Activated CD4-positive, alpha-beta memory T cell treated with anti-CD3 and anti-CD28 coated beads, Interleukin-2, amount 10 ng/mL, durations not matched to agents 7 days and 5 days (primary cell): ENCODE measurements at places on chromosomes 4 and X. TPM values are rescaled to one million over a fixed set of nuclear protein-coding genes. Genes with fewer than 3 reads are reported as not detected.

Gene NUP62CL
- 2.3 TPM for total RNA-seq

DNA sequence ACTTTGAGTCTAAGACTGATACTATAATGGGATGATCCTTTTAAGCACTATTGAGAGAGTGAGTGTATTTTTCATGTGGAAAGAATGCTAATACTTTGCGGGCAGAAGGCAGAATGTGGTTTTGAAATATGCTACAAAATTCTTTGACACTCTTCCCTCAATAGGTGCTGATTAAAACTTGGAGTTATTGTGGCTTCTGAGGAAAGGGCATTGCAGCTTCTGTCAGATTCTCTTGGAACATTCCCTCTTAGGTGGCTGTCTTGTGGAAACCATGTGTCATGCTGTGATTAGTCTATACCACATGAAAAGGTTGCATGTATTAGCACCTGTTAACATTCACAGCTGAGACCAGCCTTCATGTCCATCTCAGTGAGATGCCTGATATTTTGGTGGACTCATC lies 547.0 kb downstream of the STIM2 start:
- H3K36me3 ChIP-seq, result no peaks in the 10 kb centered on the region
- DNase-seq, result no peak
- no peaks in the 10 kb centered on the region for H3K4me1 ChIP-seq
- no peaks in the 10 kb centered on the region for H3K27me3 ChIP-seq
- no peak overlapping the region for H3K27ac ChIP-seq

- H3K27me3 ChIP-seq, result peaks cover 8% of the 10 kb centered on the region
- no peak overlapping the region for H3K27ac ChIP-seq
- no peaks in the 10 kb centered on the region for H3K4me1 ChIP-seq
- DNase-seq, result no peak
- no peaks in the 10 kb centered on the region for H3K36me3 ChIP-seq
- no peak overlapping the region for H3K4me3 ChIP-seq
Observed at GRCh38 chr4:78426972-78427371, 124.6 kb upstream of the ANXA3 start.

Gene EDA
- total RNA-seq, result 4.9 TPM
